ENCODE measurements at places on chromosomes 1 and 21.
A peak's percentile ranks its signal among the peaks of the same experiment; 100 is the strongest.

DNA sequence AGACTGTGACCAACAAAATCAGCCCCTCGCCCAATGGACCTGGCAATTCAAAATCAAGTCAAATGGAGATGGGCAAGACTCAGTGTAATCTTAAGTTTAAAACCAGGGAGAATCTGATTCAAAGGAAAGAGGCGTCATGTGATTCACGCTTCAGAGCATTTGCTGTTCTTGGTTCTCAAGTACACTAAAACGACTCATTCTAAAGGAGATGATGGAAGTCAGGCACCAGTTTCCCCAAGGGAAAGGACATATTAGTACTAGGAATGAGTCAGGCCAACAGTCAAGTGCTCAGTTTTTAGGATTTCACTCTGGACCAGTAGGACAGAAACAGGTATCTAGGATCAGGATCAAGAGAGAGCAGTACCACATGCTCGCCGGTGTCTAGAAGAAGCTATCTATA, 429.6 kb downstream of the PLPP3 start:
- DNase-seq: no peak

DNA sequence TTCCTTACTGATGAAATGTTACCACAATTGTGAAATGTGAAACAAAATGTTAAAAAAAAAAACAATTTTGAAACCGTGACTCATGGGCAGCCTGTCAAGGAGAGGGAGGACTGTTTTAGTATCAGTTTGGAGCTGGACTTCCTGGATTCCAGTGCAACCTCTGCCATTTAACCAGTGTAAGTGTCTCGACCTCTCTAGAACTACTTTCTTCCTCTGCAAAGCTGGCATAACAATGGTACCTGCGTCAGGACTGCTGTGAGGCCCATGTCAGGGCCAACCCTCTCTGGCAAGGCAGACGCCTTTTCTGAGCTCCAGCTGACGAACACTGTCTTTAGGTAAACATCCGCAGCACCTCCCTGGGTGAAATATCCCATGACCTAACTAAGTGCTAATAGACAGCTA, 20.9 kb downstream of the URB1 start:
- no peak for DNase-seq

- DNase-seq: no peak
Measured at GRCh38 chr1:114033961-114034360, 54.7 kb downstream of the OLFML3 start.

- DNase-seq: peak; percentile 40
Measured at GRCh38 chr1:31617916-31618746, 642 bp downstream of the HCRTR1 start.

- DNase-seq: no peak
Measured at GRCh38 chr1:224292419-224292818, 37.6 kb downstream of the NVL start.

DNA sequence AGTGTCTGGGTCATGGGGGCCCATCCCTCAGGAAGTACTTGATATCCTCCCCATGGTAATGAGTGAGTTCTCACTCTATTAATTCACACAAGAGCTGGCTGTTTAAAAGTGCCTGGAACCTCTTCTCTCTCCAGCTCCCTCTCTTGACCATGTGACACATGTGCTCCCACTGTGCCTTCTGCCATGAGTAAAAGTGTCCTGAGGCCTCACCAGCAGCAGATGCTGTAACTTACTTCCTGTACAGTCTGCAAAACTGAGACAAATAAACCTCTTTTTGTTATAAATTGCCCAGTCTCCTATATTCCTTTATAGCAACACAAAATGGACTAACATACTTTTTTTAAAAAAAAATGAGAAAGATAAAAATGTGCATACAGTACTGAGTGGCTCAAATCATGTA, 24.0 kb downstream of the PUM1 start:
- DNase-seq: no peak

- no peak for DNase-seq
Measured at GRCh38 chr1:89383185-89383584, 19.3 kb downstream of the GBP6 start.

GRCh38 chr1:84299536-84300170, 1.9 kb upstream of the SAMD13 start:
- DNase-seq: no peak

DNA sequence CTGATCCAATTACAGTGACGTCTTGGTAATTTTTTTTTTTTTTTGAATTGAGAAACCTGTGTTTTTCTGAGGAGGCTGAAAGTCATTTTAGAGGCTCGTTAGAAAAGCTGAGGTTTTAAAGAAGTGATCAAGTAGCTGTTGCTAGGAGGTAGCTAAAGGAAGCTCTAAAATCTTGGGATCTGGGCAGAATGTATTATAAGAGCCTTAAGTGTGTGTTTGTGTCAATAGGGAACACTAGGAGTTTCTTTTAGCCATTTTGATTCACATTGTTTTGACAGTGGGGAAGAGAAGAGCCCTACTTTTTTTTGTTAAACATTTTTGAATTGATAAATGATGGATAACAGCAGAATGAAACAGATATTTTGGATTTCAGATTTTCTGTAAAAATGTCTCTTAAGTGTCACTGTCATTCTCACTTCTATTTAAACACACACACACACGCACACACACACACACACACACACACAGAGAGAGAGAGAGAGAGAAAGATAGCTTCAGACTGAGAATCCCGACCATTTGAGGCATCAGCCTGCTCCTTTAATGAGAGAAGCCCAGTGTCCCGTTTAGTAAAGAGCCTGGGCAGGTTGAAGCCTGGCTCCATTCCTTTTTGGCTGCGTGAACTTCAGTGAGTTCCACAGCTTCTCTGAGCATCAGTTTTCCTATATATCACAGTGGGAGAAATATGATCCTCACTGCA, 79.1 kb upstream of the GPR88 start:
- no peak for DNase-seq

DNA sequence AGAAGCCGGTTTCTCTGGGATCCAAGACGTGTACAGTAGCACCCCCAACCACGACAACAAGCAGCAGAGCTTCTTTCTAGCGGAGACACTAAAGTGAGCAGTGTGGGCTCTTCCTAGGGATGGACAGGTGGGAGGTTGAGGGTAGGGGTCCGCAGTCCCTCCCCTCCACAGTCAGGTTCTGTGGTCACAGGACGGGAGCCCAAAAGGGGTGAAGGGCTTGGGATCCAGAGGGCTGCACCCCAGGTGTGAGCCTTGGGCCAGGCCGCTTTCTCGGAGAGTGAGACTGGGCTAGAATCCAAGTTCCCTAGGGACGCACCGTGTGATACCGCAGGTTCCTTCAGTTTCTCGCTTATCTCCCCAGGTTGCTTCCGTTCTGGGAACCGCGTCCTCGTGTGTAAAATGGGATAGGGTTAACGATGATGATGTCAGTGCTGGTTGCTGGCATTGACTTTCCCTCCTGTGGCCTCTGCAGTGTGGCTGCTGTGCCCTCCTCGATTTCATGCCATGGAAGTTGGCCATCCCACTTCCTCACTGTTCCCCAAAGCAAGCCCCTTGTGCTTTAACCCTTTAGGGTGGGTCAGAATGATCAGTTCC, 17.3 kb upstream of the SELENON start:
- no peak for DNase-seq

GRCh38 chr1:79592707-79593106, 586.2 kb upstream of the ADGRL4 start:
- DNase-seq: no peak

DNA sequence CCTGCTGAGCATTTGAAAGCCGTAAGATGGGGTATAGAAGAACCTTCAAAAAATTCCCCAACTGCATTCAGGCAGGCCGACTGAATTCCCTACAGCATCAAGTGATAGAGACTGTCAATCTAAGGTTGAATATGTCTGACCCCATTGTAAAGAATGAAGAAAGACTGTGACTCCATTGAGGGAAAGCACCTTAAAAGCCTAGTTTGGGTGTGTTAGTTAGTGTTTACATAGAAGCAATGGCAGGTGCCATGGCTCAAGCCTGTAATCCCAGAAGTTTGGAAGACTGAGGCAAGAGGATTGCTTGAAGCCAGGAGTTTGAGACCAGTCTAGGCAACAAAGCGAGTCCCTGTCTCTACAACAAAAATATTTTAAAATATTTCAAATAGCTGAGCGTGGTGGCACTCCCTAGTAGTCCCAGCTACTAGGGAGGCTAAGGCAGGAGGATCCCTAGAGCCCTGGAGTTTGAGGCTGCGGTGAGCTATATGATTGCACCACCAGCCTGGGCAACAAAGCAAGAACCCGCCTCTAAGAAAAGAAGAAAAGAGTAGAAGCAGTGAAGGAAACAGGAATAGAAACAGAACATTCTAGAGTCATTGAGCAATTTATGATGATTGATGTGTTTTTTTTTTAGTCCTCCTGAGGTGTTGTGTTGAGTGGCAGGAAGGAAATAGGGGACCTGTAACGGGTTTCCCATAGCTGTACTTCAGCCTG, 15.4 kb downstream of the POLR3GL start:
- DNase-seq: no peak

- no peak for DNase-seq
Measured at GRCh38 chr1:17594690-17595601, 55.4 kb downstream of the ARHGEF10L start.

- no peak for DNase-seq
Measured at GRCh38 chr1:12472156-12472797, 145.7 kb downstream of the DHRS3 start.

DNA sequence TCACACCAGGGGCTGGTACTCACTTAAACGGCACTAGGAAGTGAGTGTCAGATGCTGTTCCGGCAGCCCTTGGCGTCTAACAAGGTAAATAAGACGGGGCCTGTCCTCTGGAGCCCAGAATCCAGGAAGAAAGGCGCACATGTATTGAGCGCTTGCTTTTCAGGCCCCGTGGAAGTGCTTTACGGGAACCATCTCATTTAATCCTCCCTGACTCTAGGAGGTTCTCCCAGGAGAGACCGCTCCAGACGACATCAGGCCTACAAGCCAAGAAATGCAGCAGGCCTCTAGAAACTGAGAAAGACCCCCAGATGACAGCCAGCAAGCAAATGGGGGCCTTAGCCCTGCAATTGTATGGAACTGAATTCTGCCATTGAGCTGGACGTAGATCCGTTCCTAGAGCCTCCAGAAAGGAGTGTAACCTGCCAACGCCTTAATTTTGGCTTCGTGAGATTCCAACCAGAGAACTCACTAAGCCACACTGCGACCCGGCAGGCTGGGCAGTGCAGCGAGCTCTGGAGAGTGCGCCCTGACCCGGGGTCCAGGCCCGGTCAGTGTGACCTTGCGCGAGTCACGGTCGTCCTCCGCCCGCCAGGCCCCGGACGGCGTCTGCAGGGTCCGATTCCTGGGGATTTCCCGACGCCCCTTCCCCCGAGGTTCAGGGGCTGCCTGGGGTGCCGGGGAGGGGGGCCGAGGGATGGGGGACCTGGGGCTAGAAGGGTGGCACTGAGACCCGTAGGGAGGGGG, 532 bp upstream of the MANEAL start:
- DNase-seq: no peak

- DNase-seq: no peak
Measured at GRCh38 chr1:82978461-82979324, 1020.2 kb downstream of the TTLL7 start.

- no peak for DNase-seq
Measured at GRCh38 chr21:42465008-42465802, 30.8 kb downstream of the RSPH1 start.

- DNase-seq: no peak
Measured at GRCh38 chr1:156090138-156090839, 8.0 kb upstream of the MEX3A start.

DNA sequence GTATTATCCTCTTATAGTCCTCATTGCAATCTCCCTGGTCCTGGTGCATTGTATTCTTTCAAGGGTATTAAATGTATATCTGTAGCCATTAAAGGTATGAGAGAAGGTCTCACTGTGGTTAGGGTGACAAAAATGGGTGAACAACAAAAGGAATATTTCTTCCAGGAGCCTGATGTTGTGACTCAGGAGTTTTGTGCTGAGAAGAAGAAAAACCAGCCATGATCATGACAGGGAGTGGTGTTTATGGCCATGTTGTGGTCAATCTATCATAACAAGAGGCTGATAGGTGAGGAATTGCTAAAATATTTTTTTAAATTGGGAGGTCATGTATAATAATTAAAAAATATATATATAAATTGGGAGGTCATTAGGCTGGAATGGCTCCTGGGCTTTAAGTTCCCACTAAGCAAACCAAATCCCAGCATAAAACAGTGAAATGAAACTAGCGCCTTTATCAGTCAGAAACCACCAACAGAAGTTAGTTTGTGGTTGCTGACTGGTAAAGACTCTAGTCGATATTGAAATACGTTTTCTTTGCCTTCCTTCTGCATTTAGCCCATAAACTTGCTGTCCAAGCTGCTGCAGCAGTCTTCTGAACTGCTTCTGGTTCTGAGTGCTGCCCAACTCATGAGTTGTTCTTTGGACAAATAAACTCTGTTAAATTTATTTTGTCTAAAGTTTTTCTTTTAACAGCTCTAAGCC, 60.3 kb downstream of the TBX19 start:
- DNase-seq: no peak

DNA sequence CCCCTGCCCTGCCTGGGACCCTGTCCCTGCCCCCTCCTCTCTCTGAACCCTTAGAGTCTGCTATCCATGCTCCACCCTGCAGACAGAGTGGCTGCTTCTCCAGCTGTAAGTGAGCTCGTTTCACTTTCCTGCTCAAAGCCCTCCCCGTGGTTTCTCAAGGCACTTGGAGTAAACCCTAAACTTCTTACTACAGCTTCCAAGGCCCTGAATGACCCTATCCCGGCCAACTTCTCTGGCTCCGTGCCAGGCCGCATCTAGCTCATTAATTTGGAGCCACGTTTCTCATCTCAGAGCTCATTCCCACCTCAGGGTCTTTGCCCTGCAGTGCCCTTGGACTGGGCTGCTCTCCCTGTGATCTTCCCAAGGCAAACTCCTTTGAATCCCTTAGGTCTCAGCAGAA, 235.1 kb upstream of the RUNX1 start:
- no peak for DNase-seq

- no peak for DNase-seq
Measured at GRCh38 chr1:202501281-202501680, 152.8 kb downstream of the PPP1R12B start.

DNA sequence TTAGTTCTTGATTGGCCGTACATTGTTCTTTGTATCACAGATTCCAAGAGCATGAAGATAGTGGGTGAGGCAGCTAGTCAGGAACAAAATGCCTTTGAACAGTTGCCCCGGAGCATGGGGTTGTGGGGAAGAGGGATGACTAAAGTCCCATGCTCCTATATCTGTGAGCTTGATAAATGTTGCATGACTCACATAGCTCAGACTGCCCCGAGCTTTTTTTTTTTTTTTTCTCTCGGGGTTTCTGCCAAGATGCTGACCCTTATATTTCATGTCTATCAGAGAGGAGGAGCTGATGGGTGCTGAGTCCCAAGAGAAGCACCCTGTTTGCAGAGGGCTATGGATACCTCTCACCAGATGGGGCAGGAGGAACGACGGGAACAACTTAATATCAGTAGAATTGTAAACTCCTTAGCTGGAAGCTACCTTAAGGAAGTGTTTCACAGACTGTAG, 40.6 kb downstream of the SRRM1 start:
- no peak for DNase-seq

All from stimulated activated CD4-positive, alpha-beta T cell treated with anti-CD3 and anti-CD28 coated beads, Interleukin-4, amount 100 ng/mL, for 24 hours (primary cell).